ENCODE measurements at places on chromosomes 1 and 21.

GRCh38 chr1:25897754-25898153 lies 8.5 kb downstream of the STMN1 start:
- no peak for DNase-seq

- no peak for DNase-seq
These were observed 5.4 kb upstream of the KRTAP10-8 start for GRCh38 chr21:44606495-44606894.

DNA sequence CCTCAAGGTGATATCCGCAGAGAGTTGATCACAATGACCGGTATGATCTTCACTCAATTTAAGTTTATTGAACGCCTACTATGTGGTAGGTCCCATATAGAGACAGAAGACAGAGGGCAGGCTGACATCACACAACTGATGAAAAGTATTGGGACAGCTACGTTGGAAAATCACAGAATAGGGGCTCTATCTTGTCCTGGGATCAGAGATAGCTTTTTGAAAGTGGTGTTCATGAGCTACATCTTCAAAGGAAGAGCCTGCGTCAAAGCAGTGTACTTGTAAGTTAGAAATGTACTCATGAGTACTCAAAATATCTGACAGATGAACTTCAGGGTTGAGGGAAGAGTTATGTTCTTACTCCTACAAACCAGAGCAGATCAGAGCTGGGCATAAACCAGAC lies 54.4 kb downstream of the GADD45A start:
- no peak for DNase-seq

GRCh38 chr1:179295164-179295755 lies 1.7 kb downstream of the SOAT1 start:
- DNase-seq = no peak

DNA sequence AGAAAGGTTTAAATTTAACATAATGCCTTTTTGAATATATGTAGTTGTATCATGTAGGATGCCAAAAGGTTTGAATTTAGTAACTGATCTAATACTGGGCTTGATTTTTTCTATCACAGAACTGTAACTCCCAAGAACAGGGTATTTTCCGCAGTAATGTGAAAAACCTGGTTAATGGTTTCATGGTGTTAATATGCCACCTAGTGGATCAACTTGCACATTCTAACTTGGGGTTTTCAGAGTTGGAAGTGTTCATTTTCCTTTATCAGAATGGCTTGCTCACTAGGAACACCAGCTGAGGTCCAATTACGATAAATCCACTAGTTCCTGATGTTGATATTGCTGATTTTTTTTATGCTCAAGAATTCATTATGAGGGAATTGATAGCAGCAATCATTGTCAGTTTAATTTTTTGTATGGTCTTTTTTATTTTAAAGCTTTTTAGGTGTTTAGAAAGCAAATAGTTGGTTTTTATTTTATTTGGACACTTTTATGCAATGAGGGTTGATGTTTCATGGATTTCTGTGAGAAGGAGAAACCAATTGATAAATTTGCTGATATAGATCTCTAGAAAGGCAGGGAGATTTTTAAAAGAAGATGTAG lies 157.2 kb downstream of the PLA2G4A start:
- no peak for DNase-seq

GRCh38 chr1:21857840-21858670 lies 46.0 kb downstream of the LDLRAD2 start:
- no peak for DNase-seq

- no peak for DNase-seq
These were observed 69.9 kb downstream of the ZC3H11B start for GRCh38 chr1:219542828-219543518.

GRCh38 chr1:51284487-51284954 lies 45.8 kb downstream of the TTC39A start:
- no peak for DNase-seq

DNA sequence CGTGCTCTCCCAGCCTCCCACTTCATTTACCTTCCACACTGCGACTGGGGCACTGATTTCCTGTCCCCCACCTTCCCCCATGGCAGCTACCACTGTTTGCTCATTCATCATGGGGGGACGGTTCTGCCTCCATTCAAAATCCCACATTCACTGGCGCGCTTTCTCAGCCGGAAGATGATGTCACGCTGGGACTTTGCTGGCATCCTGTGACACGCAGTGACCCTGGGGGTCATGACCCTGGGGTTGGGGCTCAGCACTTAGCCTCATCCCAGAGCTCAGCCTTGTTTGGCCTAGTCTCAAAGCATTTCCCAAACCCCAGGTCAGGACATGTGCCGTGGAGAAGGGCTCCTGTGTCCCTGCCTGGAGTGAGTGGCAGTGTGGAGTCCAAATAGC lies 582 bp upstream of the KCNAB2 start:
- DNase-seq = no peak

DNA sequence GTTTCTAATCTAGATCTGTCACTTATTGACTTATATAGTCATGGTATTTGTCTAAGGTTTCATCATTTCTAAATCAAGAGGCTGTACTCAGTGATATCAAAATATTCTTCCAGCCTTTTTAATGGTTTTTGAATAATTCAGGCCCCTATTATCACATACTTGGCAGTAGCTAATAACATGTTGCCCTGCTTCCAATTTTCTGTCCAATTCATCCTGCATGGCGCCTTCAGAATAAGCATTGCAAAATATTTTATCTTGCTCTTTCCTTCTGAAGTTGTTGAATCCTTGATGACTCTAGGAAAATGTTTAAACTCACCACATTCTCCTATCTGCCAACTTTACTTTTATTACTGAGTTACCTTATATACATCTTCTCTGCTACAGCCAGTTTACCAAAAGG lies 517.2 kb upstream of the B3GALT2 start:
- no peak for DNase-seq

GRCh38 chr1:225996946-225997545 lies 2.1 kb downstream of the SDE2 start:
- DNase-seq = no peak

- DNase-seq = no peak
These were observed 140.9 kb upstream of the HOOK1 start for GRCh38 chr1:59673573-59674450.

DNA sequence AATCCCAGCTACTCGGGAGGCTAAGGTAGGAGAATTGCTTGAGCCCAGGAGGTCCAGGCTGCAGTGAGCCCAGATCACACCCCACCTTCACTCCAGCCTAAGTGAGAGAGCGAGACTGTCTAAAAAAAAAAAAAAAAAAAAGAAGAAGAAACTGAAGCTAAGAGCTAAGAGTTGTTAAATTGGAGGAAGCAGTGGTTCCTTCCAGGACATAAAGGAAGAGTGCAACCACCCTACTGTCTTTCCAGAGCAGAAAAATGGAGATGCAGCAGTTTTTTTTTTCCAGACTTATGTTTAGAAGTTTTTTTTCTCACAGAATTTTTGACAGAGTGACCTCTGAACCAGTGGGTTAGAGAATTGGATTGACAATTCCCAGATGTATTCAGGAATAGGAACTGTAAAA lies 88.7 kb downstream of the HLX start:
- no peak for DNase-seq

- no peak for DNase-seq
These were observed 128.4 kb upstream of the RAB4A start for GRCh38 chr1:229142471-229142870.

DNA sequence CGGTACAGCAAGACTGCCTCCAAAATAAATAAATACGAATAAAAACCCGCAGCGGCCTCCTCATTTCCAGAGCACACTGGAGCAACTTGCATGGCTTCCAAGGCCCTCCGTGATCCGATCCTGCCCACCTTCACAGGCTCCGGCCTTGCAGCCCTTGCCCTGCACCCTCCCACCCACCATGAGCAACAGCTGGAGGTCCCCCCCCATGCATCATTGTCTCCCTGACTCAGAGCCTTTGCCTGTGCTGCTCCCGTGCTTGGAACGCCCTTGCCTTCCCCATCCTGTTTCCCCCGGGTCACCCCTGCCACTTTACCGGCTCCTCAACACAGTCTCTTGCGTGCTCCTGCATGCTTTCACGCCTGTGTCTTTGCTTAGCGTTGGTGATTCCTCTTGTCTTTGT lies 71.0 kb upstream of the ANGPTL1 start:
- no peak for DNase-seq

DNA sequence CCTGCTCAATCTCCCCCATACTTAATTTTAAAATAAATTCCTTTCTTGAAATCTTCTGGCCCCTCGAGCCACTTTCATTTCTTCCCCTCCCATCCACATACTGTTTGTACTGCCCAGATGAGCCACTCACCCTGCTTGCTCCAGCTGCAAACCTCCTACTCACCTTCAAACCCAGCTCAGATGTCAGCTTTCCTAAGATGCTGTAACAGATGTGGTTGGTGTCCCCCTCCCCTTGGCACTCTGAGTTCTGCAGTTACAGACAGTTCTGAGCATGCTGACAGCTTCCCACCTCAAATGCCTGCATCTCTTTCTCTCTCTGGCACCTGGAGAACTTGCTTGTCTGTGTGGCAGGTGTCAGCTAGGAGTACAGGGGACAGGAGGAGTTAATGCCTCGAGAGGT lies 106.7 kb downstream of the PTPRU start:
- DNase-seq = no peak

DNA sequence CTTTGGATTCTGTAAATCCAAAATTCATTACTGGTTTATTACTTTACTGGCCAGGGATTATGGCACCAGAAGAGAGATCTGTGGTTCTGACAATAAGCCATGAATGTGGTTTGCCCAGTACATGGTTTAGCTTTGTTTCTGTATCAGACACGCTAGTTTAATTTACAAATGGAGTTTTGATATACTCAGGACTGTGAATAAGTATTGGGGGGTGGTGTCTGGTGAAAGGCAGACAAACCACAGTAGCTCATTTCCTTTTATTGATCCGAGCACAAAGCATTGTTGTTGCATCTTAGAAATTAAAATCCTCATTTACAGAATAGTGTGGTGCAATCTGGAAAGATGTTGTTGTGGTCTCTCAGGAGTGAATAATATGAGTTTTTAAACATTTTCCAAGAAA lies 96.0 kb downstream of the ST6GALNAC3 start:
- DNase-seq = no peak

- DNase-seq = no peak
These were observed 365.4 kb upstream of the DUSP10 start for GRCh38 chr1:222107267-222107666.

DNA sequence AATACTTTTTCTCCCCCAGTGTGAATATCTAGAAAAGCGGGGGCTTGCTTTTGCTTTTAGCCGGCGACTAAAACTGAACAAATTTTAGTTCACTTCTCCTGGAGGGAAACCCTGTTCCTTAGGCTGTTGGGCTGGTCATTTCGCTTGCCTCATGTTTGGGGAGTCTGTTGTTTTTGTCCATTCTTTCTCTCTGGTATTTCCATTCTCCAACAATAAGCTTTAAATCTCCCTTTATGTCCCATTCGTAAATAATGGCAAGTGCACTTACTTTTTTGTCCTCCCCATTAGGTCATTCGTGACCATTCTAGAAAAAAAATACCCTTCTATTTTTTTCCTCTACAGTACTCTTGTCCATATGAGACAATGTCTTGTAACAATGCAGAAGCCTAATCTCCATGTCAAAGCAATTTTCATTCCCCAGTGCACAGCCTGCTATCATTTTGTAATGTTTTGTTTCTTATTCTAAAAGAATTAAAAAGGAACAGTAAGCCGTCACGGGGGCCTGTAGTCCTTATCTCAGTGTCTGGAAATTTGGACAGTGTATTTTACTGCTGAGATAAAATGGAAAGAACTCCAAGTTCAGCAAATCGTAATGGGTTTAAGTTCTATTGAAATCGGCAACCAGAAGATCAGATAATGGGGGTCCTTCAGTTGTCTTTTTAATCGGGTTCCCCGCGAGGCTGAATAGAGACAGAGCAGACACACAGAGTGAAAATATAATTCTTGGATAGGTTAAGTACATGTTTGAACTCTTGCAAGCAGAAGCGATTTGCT lies 21.8 kb downstream of the PROX1 start:
- no peak for DNase-seq

GRCh38 chr1:167408355-167408754 lies 110.0 kb downstream of the CD247 start:
- no peak for DNase-seq

GRCh38 chr1:21301794-21302440 lies 11.7 kb upstream of the ECE1 start:
- DNase-seq = no peak

GRCh38 chr1:113185463-113186104 lies 112.6 kb downstream of the LRIG2 start:
- no peak for DNase-seq

DNA sequence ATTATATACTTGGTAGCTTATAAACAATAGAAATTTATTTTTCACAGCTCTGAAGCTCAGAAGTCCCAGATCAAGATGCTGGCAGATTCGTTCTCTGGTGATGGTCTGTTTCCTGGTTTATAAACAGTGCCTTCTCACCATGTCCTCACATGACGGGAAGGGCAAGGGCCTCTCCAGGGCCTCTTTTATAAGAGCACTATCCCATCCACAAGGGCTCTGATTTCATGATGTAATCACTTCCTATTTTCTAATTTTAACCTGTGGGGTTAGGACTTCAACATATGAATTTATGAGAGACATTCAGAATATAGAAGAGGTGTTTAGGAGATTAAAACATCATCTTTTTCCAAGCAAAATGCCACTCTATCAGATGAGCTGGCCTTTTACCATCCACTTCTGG lies 32.1 kb upstream of the PLPPR4 start:
- no peak for DNase-seq

DNA sequence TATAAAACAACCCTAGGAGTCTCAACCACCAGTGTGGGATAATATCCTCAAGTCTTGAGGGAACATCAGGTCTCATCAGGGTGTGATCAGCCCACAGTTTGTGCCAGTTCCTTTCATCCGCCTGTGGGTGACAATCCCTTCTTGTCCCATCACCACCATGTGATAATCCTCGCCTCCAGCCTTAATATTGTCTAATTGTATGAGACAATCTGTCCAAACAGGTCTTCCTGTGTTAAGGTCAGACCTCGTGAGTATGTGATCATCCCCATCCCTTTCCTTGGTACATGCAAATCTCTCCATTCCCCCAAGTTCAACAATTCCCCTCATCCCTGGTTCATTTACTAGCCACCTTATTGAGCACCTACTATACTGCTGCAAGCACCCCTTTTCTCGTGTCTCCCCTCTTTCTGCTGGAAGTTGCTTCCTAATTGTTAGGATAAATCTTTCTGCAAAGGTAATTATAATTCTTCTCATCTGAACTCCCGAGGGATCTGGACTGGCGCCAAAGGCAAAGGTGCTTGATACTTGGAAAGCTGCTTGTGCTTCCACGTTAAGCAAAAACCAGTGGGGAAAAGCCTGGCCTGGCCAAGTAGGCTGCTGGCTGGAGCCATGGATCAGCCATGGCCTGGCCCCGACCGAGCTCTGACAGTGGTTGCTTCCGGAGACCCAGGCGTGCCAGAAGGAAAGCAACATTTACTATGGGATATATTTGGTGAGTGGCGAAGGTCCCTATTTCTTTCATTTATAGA lies 92.5 kb downstream of the RNF220 start:
- no peak for DNase-seq

DNA sequence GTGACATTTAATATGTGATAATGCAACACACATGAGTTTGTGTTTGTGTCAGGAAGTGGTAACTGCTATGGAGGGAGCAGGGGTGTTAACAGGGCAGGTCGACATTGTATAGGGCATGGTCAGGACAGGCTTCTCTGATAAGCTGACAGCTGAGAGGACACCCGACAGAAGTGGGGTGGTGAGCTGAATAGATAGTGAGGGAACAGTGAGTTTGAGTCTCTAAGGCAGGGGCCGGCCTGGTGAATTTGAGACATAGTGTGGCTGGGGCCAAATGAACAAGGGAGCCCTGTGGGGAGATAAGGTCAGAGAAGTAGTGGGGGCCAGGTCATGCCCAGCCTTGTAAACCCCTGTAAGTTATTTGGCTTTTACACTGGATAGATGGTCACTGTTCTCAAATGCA lies 217.4 kb upstream of the KIAA0040 start:
- no peak for DNase-seq

Measured in stimulated activated CD8-positive, alpha-beta memory T cell treated with anti-CD3 and anti-CD28 coated beads, Interleukin-2, amount 100 ng/mL, for 1 hour (primary cell).